ENCODE measurements at places on chromosomes 6 and 20.

GRCh38 chr6:22067671-22068070, 229.2 kb downstream of the PRL start:
- no peak for DNase-seq

- DNase-seq: no peak
Measured at GRCh38 chr6:74651948-74652842, 553.7 kb downstream of the COL12A1 start.

GRCh38 chr20:50726955-50727791, 4.2 kb upstream of the PARD6B start:
- no peak for DNase-seq

DNA sequence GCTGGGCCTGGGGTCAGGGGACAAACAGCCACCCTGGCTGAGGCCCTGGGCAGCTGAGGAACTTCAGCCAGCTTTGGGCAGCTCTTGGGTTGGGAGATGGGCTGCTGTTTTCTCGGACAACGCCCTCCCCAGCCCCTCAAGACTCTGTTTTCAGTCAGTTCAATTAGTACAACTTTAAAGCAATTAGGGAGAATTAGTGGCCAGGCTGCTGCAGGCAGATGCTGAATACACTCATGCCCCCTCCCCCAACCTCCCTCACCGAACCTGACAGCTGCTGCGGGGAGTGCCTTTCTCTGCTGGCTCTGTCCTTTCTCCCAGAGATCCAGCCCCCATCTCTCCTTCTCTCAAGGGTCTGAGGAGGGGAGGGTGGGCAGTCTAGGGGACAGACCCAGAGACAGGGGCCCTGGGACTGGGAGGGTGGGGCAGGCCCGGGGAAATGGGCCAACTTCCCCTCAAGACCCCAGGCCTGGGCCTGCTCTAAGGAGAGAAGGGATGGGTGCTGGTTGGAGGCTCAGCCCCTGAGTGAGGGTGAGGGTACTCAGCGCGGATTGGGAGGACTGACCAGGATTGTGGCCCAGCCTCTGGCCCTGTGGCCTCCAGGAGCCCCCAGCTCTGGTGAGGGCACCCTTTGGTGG, 17.8 kb upstream of the MYT1 start:
- DNase-seq: no peak

- DNase-seq: peak; percentile 50
Measured at GRCh38 chr6:37048851-37049757, 43.6 kb downstream of the FGD2 start.

DNA sequence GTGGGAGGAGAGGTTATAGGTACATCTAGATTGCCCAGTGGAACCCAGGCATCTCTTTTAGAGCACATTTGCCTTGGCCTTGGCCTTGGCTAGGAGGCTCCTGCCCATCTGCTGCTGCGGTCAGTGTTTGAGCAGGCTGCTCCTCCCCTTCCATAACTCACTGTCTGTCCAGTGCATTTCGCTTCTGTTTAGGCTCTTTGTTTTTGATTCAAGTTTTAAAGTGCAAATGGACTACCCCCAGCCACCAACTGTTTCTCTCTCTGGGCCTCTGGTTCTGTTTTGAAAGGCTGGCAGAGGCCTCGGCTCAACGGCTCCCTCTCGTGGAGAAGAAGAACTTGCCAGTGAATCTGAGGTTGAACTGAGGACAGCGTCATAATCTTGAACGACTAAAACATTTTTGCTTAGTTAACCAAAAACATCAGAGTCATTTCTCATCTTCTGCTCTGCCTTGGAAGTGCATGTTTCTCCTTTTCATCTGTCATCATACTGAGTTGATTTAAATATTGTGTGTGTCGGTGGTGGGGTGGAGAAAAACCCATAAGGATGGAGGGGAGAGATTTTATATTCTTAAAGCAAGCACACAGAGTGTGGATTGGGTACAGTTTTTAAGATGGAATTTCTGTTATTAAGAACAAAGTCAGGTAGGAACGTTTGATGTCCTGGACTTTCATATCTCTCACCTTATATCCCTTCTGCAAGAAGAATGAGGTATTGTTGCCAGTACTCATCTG, 171.4 kb downstream of the DTNBP1 start:
- peak; percentile 29 for DNase-seq

GRCh38 chr6:130057495-130057894, 39.1 kb downstream of the L3MBTL3 start:
- no peak for DNase-seq

DNA sequence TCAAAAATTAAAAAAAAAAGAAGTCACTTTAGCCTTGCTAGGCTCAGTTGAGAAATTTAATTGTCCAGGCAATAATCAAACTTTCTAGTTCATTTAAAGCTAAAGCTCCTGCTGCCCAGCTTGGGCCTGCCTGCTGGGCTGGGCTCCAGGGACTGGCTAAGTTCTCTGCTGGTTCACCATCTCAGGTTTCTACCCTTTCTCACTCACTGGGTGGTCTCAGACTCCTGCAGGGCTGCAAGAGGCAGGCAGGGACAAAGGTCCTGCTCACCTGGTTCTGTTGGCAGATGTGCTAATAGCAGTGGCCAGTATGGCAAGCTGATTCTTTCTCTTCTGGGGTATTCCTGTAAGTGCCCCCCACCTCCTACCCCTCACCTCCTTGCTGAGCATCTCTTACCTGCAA, 21.2 kb upstream of the RTF2 start:
- no peak for DNase-seq

DNA sequence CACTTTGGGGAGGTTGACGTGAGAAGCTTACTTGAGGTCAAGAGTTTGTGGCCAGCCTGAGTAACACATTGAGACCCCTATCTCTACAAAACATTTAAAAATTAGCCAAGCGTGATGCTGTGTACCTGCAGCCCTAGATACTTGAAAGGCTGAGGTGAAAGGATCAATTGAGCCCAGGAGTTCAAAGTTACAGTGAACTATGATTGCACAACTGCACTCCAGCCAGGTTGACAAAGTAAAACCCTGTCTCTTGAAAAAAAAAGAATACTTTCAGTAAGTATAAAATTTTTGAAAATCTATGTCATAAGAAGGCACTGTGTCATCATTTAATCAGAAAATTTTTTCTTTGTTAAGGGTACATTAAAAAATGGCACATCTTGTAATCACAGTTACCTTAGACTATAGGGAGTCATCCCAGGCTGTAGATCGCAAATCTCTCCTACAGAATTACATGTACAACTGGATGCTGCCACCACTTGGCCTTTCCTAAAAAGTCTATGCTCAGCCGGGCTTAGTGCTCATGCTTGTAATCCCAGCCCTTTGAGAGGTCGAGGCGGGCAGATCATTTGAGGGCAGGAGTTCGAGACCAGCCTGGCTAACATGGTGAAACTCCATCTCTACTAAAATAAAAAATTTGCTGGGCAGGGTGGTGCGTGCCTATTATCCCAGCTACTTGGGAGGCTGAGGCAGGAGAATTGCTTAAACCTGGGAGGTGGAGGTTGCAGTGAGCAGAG, 17.0 kb upstream of the MRS2 start:
- DNase-seq: no peak

- DNase-seq: no peak
Measured at GRCh38 chr6:32126880-32127279, 1.2 kb downstream of the ATF6B start.

- no peak for DNase-seq
Measured at GRCh38 chr6:54060286-54060685, 51.0 kb upstream of the MLIP start.

DNA sequence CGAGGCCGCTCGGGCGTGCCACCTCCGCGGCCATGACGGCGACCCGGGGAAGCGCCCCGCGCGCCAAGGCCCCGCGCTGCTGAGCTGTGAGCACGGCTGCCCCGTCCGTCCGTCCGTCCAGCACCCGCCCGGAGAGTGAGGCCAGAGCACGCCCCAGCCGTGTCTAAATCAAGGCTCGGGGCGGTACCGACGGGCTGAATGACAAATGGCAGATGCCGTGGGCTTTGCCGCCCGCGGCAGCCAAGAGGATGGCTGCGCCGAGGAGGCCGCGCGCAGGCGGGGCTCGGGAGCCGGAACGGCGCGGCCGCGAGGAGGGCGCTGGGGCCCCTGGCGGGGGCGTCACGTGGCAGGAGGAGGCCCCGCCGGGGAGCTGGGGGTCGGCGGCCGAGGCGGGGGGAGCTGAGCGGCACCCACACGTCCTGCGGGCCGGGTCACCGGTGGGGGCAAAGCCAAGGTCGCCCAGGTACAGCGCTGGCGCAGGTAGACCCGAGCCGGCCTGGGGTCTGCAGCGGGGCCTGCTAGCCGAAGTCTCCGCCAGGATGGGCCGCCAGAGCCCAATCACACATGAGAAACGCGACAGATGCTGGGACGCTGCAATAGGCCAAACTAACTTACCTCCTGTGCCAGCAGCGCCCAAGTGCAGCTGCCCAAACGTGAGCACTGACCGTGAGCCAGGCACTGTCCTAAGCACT, at the start of gene PLAGL1:
PLAGL1 (minus strand) TSS at position 140 of the 692 bp plus-strand sequence. CDS start 60,123 bp downstream, outside the sequence.
- DNase-seq: no peak

- DNase-seq: no peak
Measured at GRCh38 chr6:73604020-73604419, 49.8 kb downstream of the SLC17A5 start.

Data from stimulated activated CD4-positive, alpha-beta T cell treated with anti-CD3 and anti-CD28 coated beads, Interleukin-15, amount 100 ng/mL, for 1 hour (primary cell).